ENCODE measurements at places on chromosomes 16 and 17.

DNA sequence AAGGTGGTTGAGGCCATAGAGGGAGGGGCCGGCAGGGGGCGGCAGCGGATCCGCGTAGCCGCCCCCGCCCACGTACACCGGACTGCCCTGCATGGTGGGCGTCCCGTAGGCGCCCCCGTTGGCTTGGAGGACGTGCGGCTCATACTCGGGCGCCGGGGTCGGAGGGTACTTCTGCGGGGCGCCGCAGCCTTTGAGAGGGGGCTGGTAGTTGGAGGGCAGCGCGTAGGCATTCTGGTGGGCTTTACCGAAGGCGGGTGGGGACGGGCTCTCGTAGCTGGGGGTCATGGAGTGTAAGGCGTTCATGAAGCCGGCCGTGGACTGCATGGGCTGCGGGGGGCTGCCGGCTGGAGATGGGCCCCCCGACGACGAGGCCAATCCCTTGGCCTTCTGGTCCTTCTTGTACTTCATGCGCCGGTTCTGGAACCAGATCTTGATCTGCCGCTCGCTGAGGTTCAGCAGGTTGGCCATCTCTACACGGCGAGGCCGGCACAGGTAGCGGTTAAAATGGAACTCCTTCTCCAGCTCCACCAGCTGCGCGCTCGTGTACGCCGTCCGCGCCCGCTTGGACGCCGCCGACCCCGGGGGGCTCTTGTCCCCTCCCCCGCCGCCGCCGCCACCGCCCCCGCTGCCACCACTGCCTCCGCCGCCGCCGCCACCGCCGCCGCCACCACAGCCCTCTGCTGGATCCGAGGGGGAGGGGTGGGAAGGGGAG lies 5.7 kb upstream of the HOXB2 start:
- DNase-seq, result no peak

- DNase-seq, result no peak
Observed at GRCh38 chr17:18381158-18381952, 3.8 kb downstream of the EVPLL start.

- no peak for DNase-seq
Observed at GRCh38 chr17:12256380-12256995, 235.8 kb downstream of the MAP2K4 start.

GRCh38 chr17:7839876-7840261 lies 5.9 kb downstream of the KDM6B start:
- DNase-seq, result no peak

DNA sequence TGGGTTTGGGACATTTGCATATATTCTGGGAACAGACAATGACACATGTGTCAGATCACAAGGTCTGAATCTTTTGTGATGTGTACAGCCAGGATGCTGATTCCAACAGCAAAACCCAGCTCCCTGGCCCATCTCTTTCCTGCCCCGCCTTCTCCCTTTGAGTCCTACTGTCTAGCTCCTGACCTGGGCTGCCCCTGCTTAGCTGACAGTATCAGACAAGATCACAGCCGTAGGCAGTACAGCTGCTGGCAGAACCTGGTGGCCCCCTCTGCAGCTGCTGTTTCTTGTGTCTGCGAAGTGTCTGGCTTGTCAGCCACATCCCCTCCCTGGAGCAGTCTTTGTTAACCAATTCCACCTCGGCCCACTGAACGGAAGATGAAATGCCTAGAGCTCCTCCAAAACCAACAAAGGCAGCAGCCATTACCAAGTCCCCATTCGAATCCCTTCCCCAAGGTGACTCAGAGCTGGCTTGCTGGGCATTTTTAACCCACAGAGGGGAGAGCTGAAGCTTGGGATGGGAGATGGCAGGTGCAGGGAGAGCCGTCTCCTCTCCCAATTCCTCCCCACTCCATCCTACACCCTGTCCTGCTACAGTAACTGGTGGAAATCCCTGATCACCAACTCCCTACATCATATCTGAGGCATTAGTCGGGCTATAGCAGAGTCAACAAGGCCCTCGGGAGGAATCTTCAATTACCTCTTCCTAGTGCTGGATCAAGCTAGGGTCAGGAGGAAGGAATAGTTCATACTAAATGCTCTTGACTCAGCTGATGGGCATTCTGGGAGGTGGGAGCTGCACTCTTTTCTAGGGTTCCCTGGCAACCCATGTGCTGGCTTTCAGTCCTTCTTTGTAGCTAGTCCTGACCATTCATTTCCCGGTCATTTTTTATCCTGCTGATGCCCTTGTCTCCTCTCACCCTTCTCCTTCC lies 5.8 kb downstream of the PIPOX start:
- DNase-seq, result no peak

DNA sequence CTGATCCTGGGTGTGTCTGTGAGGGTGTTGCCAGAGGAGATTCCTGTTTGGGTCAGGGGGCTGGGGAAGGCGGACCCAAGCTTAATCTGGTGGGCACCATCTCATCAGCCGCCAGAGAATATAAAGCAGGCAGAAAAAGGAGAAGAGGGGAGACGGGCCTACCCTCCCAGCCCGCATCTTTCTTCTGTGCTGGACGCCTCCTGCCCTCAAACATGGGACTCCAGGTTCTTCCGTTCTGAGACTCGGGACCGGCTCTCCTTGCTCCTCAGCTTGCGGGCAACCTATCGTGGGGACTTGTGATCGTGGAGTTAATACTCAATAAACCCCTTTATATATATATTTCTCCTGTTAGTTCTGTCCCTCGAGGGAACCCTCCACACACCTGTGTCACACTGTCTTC lies 64.5 kb downstream of the LMF1 start:
- no peak for DNase-seq

- DNase-seq, result no peak
Observed at GRCh38 chr16:82761858-82762257, 135.1 kb downstream of the CDH13 start.

DNA sequence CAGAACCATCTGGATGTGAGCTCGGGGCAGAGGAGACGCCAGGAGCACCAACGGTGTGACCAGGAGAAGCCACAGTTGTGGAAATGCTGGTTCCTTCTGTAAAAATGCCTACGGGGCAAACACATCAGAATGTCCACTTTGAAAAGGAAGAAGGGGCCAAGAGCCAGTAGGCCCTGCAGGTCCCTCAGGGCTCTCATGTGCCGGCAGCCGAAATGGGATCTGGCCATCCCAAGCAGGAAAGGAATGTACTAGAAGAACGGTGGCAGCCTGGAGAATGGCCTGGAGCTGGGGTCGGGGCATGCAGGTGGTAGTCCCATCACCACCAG lies 162.1 kb upstream of the PLCG2 start:
- no peak for DNase-seq

GRCh38 chr16:65538976-65539375 lies 417.1 kb upstream of the CDH11 start:
- no peak for DNase-seq

DNA sequence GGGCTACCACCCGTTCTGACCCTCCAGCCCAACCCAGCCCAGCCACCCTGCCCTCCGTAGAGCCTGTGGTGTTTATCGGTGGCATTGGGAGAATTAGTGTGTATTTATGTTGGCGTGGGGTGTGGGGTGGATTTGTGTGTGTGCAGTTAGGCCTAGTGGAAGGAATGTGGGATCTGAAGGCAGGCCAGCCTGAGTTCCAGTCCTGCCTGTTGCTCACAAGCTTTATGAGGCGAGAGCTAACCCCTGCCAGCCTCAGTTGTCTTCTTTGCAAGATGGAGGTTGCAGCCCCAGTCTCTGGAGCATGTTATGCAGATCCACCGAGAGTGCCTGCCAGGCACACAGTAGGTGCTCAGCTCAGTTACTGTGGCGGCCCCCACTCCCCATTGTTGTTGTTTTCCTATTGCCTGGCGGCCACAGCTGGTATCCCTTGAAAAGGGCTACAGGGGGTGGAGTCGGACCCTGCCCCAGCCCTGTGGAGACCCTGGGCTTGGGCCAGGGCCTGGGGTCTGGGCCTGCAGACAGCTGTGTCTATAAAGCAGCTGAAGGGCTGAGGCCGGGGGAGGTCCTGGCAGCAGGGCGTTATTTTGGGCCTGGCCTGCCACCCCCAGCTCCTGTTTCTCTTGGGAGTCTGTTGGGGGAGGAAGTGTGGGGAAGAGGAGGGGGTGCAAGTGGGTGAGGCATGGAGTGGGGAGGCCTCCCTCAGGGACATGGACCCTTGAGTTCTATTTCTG lies 5.1 kb downstream of the ERBB2 start:
- no peak for DNase-seq

DNA sequence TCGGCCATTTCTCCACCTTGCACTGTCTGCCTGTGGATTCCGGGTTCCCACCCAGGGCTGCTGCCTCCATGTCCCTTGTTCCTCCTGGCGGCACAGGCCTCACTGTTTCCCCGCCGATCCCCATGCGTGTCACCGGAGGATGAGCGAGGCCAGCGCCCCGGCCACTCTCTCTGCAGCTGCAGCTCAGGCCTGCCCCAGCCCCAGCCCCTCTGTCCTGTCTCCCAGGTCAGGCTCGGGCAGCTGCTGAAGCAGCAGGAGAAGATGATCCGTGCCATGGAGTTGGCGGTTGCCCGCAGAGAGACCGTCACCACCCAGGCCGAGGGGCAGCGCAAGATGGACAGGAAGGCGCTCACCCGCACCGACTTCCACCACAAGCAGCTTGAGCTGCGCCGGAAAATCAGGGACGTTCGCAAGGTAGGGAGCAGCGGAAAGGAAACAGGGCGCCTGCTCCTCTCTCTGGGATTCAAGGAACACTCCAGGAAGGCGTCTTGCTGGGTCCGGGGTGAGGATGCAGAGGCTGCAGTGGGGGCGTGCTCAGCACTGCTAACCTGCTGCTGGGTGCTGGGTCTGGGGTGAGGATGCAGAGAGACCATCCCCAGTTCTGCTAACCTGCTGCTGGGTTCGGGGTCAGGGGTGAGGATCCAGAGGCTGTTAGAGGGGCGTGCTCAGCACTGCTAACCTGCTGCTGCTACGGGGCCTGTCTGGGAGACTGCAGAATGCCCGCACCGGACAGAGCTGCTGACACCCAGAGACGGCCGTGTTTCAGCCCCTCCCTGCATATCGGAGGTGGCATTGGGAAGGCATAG lies 6.1 kb upstream of the GAA start:
- no peak for DNase-seq

- no peak for DNase-seq
Observed at GRCh38 chr17:64938290-64938689, 19.0 kb upstream of the LRRC37A3 start.

GRCh38 chr17:46190763-46191162 lies 2.5 kb downstream of the KANSL1 start:
- no peak for DNase-seq

- DNase-seq, result no peak
Observed at GRCh38 chr17:12712415-12712814, 46.7 kb downstream of the MYOCD start.

DNA sequence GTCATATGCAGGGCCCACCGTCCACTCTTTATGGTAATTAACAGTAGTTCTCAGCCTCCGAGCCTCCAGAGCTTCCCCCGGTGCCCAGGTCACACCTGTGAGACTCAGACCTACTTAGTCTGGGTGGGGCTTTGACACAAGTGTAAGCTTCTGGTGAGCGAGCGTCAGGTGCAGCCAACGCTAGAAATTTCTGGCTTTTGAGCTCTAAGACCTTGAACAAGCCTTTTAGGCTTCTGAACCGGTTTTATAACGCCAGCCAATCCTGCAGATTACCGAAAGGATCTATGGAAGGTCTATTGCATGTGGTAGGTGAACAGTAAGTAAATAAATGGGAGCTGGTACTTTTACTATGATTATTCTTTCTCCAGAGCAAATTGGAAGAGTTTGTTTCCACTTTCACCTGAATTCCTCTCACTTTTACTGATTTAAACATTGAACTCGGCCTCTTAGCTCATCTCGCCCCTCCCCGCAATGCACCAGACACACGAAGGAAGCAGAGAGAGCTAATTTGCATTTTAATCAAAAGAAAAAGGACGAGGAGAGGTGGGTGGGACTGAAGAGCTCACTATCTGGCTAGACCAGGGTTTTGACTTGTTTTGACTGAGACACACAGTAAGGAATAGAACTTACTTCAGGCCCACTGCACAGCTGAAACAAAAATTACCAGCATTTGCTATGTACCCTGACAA lies 47.1 kb downstream of the ABAT start:
- DNase-seq, result no peak

DNA sequence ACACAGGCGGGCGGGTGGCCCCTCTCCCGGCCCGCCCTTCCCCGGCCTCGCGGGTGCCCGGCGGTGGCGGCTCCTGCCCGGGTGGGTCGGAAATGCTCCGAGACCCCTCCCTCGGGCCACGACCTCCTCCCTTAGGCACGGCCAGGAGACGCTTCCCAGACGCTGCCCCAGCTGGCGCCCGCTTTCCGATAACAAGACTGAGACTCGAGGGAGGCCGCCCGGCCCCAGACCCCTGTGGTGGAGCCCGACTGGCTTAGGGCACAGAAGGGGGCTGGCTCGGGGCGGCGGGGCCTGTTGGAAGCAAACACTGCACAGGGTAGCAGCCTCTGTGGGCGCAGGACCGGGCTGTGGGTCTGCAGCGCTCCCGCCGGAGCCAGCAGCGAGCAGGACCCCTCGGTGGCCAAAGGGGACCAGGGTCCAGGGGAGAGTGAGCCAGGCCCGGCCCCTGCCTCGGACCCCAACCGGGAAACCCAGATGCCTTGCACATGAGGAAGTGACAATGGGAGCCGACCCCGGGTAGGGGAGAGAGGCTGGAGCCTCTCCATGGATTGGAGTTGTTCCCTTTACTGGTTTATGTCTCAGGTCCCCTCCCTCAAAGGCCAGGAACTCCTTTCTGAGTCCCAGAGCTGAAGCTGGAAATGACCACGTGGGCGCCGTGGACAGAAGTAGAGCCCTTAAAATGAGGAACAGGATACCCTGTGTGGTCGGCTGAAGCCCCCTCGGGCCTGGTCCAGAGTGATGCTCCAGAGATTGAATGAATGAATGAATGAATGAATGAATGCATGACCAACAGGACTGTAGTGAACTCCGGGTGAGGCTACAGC lies 19.8 kb upstream of the ADCY7 start:
- no peak for DNase-seq

DNA sequence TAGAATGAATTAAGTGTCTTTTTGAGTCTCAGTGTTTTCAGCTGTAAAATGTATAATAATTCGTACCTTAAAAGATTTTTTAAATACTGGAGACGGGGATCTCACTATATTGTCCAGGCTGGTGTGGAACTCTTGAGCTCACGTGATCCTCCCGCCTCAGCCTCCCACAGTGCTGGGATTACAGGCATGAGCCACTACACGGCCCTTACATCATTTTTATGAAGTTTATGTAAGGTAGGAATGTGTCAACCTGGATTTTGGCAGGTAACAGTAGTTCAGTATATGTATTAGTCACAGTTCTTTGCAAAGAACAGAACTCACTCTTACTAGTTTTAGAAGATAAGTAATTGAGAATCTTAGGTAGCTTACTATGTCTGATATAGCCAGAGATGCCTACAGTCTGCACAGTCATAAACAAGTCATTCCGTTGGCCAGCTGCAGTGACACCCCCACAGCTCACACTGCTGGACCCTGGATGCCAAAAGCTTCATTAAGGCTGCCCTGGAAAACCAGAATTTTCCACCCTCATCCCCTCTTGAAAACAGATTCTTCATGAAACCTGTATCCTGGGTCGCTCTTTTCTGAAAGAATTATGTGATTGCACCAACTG lies 583 bp upstream of the COX6A2 start:
- no peak for DNase-seq

GRCh38 chr17:77503916-77504651 lies 363.3 kb downstream of the SEC14L1 start:
- no peak for DNase-seq

GRCh38 chr17:19753051-19753509 lies 5.0 kb upstream of the ALDH3A1 start:
- DNase-seq, result no peak

GRCh38 chr17:57629470-57629869 lies 115.6 kb downstream of the CCDC182 start:
- DNase-seq, result no peak

- no peak for DNase-seq
Observed at GRCh38 chr16:68900009-68900408, 56.7 kb downstream of the TANGO6 start.

- no peak for DNase-seq
Observed at GRCh38 chr16:57089406-57089805, 3.0 kb upstream of the CPNE2 start.

GRCh38 chr16:2236337-2237101 lies at the start of gene DNASE1L2:
Gene DNASE1L2 (plus strand): TSS chr16:2236444. CDS start chr16:2236817, 373 bp downstream.
- no peak for DNase-seq
